LoVo (cell line): ENCODE measurements at places on chromosomes 1 and 21.

- DNase-seq = no peak
These were observed 23.6 kb downstream of the POU2F1 start for GRCh38 chr1:167244244-167244643.

GRCh38 chr1:6868660-6869380 lies 83.6 kb downstream of the CAMTA1 start:
- no peak for DNase-seq

- DNase-seq = peak; percentile 12
These were observed 22.6 kb downstream of the CASP9 start for GRCh38 chr1:15501208-15502032.

DNA sequence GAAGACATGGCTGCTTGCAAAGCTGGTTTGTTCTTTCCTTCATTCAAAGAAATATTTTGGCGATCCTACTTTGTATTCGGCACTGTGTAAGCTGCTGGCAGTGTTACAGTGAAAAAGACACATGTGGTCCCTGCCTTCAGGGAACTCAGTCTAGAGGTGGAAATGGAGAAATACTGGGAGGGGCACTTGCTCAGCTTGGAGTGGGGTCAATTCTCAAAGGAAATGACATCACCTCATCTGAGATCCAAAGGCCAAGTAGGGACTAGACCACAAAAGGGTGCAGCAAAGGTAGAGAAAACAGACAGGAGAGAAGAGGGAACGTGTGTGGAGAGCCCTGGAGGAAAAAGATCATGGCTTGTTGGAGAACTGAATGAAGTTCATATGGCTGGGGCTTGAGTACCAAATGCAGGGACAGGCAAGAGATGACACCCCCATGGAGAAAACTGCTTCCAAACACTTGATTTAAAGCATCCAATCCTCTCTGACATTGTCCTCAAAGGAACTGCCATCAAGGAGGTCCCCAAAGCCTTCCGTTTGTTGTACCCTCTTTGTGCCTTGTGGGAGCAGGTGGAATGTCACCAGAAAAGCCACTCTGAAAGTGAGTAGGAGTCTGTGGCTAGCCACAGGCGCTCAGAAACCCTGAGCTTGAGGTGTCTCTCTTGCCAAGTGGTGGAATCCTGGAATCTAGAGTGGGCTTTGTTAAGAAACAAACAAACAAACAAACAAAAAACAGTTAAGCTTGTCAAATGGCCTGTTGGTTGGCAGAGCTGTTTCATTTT lies 48.3 kb upstream of the TDRD10 start:
- DNase-seq = no peak

DNA sequence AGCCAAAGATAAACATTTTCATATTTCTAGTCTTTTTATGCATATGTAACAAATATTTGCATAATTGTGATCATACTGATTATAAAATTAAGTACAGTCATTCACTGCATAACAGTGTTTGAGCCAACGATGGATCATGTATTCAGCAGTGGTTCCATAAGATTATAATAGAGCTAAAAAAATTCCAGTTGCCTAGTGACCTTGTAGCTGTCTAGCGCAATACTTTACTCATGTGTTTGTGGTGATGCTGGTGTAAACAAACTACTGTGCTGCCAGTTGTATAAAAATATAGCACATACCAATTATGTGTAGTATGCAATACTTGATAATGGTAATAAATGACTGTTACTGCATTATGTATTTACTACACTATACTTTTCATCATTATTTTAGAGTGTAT lies 2.1 kb upstream of the S100A10 start:
- no peak for DNase-seq

DNA sequence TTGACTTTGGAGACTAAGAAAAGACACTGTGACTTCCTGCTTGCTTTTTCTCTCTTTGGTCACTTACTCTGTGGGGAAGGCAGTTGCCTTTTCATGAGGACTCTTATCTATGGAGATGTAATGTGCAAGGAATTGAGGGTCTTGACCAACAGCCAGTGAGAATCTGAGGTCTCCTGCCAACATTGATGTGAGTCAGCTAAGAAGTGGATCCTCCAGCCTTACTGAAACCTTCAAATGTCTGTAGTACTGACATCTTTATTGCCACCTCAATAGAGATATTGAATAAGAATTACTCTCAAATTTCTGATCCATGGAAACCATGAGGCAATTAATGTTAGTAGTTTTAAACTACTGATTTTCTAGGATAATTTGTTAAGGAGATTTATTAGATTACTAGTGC lies 598.4 kb downstream of the ADGRL2 start:
- no peak for DNase-seq

- DNase-seq = no peak
These were observed 138.9 kb downstream of the SETD4 start for GRCh38 chr21:35921471-35921870.

DNA sequence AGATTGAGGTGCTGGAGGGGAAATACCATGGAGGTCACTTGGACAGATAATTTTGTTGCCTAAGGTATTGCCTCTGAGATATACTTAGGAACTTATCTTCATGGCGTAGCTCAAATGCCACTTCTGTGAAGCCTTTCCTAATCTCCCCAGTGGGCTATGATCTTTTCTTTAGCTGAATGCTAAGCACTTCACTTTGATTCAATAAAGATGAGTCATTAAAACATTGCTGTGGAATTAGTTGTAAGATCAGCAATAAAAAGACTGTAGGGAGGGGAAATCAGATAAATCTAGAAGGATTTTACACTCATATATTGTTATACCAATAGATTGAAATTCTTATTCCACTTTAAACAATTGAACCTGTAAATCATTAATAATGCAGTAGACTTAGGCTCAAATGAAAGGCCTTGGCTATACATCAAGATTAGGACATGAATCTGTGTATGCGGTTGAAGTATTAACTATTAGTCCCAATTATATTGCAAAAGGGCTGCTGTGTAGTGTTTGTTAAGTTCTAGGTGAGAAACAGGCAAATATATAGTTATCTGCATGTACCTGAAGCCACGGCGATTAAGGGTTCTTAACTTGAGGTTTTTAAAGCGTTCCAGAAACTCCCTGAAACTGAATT lies 19.2 kb upstream of the MAGOH start:
- DNase-seq = no peak

- peak; percentile 57 for DNase-seq
These were observed at the start of gene LYST for GRCh38 chr1:235866205-235866912. Gene LYST, minus strand, starts transcription at chr1:235866906. Its CDS starts 36,489 bp downstream, at chr1:235830417.

- DNase-seq = peak; percentile 78
These were observed 17.5 kb upstream of the RAB4A start for GRCh38 chr1:229253151-229253974.

DNA sequence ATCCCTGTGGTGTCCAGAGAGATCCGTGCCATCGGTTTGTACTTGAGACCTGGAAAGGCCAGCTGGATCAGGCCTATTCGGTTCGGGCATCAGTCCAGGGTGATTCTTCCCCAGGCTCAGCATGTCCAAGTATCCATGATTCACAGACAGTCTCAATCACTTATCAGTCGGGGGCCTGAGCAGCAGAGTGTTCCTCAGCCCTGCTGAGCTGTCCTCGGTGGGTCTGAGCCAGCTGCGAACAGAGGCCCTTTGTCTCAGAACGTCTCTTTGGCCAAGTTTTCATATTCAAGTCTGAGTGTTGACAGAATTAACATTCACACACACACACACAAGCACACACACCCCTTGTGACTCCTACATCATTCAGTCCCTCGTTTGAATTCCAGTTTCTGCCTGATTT lies 33.4 kb upstream of the OSBPL9 start:
- no peak for DNase-seq

DNA sequence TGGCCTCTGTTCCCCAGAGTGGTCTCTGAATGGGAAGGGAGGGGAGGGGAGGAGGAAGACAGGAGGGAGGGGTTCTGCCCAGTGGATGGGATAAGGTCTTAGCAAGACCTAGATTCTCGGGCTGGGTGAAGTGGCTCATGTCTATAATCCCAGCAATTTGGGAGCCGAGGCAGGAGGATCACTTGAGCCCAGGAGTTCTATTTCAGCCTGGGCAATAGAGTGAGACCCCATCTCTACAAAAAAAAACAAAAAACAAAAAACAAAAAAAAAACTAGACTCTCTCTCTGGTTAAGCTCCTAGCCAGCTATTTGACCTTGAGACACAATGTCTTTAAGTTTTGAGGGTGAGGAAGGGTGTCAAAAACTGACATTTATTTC lies 11.4 kb downstream of the UQCRHL start:
- DNase-seq = no peak

GRCh38 chr1:245298781-245299180 lies 144.0 kb downstream of the KIF26B start:
- no peak for DNase-seq

- no peak for DNase-seq
These were observed 55.1 kb downstream of the HFM1 start for GRCh38 chr1:91349524-91349923.
